NT2/D1 (cell line): ENCODE measurements at places on chromosomes 12 and 14.

DNA sequence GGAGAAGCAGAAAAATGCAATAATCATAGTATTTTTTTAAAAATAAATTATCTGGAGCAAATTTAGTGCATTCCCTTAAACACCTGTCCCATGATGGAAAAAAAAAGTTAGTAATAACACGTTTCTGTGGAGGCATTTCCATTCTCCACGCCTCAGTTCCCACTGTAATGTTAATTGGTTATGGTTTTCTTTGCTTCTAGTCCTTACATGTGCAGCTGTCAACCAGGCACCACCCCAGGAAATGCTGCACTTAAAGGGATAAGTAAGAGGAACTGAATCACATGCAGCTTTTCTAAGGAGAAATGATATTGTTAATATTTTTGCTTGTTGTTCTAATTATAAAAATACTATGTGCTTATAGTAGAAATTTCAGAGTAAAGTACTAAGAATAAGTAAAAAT lies 240.3 kb downstream of the ZFP36L1 start:
- no peak for DNase-seq

GRCh38 chr14:92950773-92951172 lies 27.8 kb downstream of the CHGA start:
- DNase-seq, result no peak

DNA sequence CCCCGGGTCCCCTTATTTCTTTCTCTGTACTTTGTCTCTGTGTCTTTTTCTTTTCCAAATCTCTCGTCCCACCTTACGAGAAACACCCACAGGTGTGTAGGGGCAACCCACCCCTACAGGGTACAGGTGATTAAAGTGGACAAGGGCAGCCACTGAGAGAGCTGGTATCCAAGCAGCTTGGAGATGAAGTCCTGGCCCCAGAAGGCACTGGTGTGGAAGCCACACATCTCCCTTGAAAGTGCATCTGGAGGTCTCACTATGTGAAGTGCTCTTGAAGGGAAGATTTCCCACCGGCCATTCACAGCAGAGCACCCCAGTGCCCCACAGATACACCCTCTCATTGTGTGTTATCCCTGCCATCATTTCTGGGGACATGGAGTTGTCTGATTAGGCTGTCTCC lies 6.3 kb upstream of the BICD1 start:
- DNase-seq, result no peak

GRCh38 chr12:106682594-106683234 lies 91.8 kb upstream of the RIC8B start:
- no peak for DNase-seq

- DNase-seq, result peak; percentile 74
Observed at GRCh38 chr14:60508707-60509437, at the start of gene SIX6. Gene SIX6 (plus strand): TSS chr14:60509146. CDS start chr14:60509399, 253 bp downstream.

GRCh38 chr12:24901576-24902461 lies 47.1 kb downstream of the BCAT1 start:
- DNase-seq, result peak; percentile 57

GRCh38 chr12:80161612-80162011 lies 62.3 kb downstream of the OTOGL start:
- DNase-seq, result no peak

- no peak for DNase-seq
Observed at GRCh38 chr12:132831771-132832170, 3.1 kb upstream of the GOLGA3 start.

DNA sequence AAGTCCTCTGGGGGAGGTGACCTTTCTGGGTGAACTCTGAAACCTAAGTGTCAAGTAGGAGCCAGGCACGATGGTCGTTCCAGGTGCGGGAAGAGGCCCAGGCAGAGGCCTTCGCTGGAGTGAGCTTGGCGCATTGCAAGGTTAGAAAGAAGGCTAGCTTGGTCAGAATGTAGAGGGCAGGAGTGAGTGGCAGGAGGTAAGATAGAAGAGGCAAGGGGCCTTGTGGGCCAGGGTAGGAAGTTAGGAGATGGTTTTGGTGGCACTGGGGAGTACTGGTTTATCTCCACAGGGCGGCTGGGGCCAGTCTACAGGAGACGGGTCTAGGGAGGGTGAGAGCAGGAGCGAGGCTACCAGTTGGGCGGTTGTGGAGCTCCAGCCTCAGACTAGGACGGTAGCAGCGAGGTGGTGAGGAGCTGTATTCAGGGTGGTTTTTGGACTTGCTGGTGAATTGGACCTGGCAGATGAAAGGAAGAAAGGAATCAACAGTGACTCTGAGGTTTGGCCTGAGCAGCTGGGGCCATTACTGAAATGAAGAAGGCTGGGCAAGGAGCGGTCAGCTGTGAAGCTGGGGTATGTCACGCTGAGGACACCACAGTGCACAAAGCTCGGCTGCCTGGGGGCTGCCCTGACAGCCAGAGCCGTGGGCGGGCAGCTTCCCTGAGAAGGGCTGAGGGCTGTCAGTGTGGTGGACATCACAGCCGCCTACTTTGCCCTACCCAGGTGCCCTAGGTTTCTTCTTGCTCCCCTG lies 9.0 kb downstream of the MLXIP start:
- DNase-seq, result no peak

- no peak for DNase-seq
Observed at GRCh38 chr14:101454229-101454628, 107.1 kb upstream of the DIO3 start.

DNA sequence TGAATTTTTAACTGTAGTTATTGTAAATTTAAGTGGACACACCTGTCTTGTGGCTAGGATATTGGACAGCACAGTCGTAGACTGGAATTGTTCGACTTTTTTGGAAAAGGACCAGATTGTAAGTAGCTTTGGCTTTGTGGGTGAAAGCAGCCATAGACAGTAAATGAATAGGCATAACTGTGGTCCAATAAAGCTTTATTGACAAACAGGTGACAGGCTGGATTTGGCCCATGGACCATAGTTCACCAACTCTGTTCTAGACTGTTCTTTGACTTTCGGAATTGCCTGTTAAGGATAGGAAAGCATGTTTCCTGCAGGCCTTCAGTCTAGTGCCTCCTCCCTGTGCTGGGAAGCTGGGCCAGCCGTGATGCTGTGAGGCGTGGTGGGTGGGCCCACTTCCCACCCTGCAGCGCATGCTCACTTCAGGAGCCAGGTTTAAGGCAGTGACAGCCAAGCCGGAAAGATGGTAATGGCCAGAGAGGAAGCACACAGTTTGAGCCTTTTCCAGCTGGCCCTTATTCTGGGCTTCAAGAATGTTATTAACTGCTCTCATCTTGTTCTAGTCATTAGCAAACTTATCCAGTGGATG lies 51.8 kb downstream of the PPP2R5C start:
- no peak for DNase-seq
